ENCODE measurements at places on chromosomes 7 and 10. TPM values are rescaled to one million over a fixed set of nuclear protein-coding genes. Genes with fewer than 3 reads are reported as not detected.

DNA sequence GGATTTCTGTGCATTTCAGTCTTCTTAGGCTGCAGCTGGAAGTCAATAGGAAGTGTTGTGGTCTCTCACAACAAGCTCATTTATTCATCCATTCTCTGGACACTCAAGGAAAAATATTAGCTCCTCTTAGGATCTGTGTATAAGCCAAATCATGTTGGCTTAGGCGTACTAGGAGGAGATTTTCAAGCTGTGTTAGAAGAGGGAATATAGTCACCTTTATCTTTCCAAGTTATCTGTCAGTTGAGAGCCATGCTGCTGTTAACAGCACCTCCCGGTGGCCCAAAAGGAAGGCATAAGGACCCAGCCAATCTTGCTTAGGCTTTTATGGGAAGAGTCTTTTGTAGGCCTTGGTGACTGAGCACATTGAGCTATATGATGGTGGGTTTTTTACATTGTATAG, 220.0 kb downstream of the LRMDA start:
- peak; percentile 62 for ATAC-seq

GRCh38 chr10:119452396-119452795, 90.1 kb downstream of the RGS10 start:
- no peak for ATAC-seq

DNA sequence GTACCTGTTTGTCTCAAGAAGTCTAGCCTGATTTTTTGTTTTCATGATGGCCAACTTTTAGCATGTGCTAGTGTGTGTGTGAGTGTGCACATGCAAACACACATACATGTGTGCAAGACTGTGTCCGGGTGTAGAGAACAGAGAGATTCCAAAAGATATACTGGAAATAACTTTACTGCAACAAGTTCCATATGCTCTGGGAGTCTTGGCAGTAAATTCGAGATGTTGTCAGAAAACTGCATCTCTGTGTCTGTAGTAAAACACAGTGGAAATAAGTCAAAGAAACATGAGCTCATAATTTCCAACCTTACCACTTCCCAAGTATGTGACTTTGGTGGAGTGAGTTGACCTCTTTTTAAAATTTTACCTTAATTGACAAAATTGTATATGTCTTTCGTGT, 950.8 kb upstream of the C7orf33 start:
- no peak for ATAC-seq

PON1 gene
- not detected for total RNA-seq

DNA sequence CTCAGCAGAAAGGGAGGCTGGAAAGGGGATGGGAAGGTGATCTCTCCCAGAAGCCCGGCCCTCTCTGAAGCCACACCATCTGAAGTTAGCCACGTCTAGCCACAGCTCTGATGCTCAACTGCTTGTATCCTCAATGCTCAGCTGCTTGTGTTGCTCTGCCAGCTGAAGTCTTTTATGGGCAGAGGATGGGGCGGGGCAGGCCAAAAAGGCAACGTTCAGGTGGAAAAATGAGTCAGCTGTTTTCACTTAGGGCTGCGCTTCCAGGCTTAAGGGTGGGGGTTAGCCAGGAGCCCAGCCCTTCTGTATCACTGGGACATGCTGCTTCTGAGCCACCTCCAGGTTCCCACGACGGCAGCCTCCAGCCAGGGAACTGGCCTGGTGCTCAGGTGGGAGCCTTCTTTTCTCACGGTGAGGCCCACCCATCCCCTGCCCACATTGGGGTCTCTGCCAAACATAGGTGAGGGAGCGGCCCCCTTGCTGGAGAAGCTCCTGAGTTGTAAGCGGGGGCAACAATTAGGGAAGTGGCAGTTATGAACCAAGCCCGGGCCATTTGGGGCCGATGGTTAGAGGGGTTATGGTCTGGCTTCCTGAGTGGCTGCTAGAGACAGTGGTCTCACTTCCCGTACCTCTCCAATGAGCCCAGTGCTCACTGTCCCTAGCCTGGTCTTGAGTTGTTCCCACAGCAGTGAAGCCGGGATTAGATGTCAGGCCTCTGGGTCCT, 44.9 kb upstream of the CNPY1 start:
- peak; percentile 72 for ATAC-seq

GRCh38 chr7:152011860-152012259, 13.6 kb upstream of the GALNT11 start:
- no peak for ATAC-seq

DNA sequence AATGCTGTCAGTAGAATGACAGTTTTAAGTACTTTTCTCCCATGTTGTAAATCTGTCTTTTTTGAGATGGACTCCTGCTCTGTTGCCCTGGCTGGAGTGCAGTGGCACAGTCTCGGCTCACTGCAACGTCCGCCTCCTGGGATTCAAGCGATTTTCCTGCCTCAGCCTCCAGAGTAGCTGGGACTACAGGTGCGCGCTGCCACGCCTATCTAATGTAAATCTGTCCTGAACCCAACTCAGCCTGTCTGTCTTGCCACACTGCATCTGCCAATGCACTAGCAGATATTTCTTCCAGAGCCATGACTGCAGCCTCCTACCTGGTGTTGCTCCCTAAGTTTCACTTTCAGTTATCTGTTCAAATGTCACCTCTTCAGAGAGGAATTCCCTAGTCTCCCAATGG, 264.1 kb downstream of the PHF14 start:
- ATAC-seq: peak; percentile 58

DNA sequence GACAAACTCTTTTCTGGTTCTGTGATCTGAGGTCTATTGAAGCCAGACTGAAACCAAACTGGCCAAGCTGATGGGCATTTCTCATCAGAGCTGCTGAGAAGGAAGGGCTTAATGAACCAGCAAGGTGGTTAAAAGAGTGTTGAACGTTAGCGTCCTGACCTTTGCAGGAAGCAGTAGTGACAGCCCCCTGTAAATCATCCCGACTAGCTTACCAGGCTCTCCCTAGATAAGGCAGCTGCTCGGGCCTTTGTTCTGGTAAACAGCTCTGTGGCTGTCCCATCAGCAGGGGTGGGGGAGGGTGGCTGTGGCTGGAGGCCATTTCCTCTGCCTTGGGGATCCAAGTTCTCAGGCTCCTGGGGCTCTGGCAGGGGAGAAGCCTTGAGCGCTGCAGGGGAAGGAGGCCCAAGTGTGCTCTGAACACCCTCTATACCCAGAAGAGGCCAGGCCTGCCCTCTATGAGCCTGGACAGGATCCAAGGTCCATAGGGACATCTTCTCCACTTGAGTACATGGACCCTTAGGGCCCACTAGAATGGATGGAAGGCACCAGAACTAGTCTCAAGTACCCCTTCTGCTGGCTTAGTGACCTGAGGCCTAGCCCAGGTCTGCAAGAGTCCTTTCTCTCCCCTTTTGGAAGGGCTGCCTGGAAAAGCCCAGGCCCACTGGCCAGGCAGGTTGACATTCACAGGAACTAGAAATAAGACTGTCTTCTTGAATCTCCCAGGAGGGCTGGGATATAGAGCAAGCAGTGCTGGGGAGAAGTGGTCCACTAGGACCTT, 134.6 kb downstream of the ARHGAP22 start:
- no peak for ATAC-seq

- ATAC-seq: no peak
These were observed 355.1 kb upstream of the SHH start for GRCh38 chr7:156167417-156167807.

SERPINE1 gene
- 5.3 TPM for total RNA-seq

DNA sequence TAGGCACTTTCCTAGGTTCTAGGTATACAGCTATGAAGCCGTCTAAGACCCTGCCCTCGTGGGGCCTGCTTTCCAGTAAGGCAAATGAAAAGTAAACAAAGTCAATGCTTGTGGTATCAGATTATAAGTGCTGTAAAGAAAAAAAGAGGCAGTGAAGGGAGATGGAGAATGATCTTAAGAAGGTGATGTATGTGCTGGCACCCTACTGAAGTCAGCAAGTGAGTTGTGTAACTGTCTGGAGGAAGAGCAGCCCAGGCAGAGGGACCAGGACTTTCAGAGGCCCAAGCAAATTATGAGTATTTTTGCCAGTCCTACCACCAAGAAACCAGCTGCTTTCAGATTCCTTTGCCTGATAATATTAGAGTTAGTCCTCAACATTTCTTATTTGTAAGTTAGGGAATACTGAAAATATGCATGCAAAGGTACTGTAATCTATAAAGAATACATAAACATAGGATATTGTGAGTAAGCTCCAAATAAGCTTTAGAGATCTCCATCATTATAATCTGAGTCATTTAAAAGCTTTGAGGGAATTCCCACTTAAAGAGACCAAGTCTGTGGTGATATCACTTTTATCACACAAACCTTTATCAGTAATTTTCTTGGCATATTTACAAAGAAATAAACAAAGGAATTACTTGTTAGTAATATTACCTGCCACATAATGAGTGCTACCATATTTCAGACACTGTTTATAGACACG, 329.2 kb upstream of the LRGUK start:
- no peak for ATAC-seq

DNA sequence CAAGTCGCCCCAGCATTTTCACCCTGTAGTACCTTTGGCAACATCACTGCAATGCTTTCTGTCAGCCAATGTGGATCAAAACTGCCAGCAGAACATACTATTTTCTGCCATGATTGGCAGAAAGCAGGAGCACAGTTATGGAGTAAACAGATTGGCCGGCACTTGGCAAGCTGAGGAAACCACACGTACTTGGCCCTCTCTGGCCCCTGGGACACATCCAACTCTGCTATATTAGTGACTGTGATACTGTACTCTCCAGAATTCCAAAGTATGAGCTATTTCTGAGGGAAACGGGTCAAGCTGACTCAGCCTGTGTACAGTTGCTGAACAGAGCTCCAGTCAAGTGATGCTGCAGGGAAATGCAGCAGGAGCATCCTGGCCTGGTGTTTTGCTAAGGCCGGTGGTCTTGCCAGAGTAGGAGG, 39.8 kb upstream of the LANCL2 start:
- no peak for ATAC-seq

DNA sequence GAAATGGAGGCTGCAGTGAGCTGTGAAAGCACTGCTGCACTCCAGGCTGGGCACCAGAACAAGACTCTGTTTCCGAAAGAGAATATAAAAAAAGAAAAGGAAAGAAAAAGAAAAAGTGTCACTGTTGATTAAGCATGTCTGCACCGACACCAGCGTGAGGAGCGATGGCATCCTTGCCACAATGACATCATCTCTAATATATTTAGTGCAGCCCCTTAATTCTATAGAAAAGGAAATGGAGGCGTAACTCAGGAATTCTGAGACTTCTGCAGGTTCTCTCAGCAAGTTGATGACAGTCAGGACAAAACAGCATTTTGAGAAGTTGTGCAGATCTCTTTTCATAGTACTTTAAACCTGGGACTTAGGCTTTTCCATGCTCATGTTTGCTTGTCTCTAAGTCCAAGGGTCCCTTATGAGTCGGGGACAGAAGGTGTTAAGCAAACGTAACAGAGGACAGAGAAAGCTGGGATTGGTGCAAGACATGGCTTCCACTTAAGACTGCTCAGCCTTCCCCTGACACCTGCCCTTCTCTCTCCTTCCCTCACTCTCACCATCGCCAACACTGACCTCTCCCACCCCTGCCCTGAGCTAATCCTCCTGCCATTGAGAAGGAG, 16.9 kb upstream of the ANKRD1 start:
- no peak for ATAC-seq

DNA sequence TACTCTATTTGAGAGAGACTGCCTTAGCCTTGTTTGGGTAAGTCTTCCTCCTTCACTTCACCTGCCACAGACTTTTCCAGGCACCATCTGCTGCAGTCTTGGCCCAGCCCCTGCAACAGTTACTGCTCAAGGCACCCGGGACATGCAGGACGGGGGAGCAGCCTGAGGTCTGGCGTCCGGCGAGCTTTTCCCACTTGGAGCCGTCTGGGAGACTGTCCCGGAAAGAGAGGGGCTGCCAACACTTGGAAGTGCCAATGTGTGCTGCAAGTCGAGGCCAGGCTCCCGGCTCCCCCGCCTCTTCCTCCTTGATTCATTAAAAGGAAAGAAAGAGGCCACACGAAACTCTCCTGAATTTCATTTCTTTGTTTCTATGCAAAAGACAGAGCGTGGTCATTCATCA, 13.7 kb downstream of the HTRA1 start:
- no peak for ATAC-seq

DNA sequence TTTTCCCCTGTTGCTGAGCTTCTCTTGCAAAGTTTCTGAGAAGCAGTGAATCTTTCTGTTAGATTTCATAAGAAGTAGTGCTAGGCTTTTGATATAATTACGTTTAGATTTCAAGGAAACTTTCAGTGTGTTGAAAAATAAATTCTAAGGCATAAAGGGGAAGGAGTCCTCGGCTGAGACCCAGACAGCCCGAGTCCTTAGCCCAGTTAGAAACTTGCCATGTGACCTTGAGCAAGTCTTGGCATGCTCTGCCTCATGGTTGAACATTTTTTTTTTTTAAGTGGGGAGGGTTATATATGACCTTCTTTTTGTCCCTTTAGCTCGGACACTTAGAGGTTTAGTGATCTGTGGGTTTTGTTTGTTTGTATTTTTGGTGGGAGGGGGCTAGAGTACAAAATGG, 117.5 kb downstream of the TCF7L2 start:
- ATAC-seq: no peak

- ATAC-seq: no peak
These were observed 21.3 kb downstream of the CYP2W1 start for GRCh38 chr7:1004018-1004852.

- peak; percentile 70 for ATAC-seq
These were observed 82.5 kb downstream of the ZNF365 start for GRCh38 chr10:62456611-62457101.

DNA sequence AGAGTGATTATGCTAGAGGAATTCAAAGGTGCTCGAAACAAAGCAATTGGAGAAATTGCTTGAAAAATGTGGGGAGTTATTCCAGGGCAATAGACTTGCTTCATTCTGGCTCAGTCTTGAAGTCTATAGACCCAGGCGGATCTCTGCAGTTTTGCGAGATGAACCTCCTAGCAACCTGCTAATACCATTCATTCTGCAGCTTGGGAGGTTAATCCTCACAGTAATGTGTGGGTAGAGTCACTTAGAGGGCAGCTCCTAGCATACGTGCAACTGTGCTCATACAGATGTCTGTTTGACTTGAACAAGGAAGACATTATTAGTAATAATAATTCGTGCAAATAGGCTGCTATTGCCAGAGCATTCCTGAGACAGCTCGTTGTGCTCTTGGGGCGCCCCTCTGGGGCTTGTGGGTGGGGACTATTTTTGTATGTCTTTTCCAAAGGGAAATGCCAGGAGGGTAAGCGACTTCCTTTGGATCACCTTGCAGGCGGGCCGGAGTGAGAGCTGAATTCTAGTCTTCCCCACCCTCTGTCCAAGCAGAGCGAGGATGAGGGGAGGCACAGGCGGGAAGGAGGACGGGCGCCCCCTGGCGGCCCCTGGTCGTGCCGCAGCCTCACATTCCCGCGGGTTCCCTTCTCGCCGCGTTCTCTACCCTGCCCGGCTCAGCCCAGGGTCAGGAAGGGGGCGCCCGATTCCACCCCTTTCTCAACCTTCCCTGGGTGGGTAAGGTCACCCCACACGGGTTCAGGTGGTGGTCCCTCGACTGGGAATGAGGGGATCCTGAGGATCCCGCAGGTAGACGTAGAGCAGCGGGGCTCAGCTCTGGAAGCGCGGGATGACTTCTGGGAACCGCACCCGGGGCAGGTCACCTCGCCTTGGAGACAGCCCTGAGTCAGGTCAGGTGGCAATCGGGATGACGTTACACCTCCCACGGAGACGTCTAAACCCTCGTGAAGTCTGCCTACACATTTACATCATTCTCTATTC, 241.5 kb downstream of the PHTF2 start:
- ATAC-seq: peak; percentile 89
